ENCODE measurements at places on chromosomes 5 and 9.

DNA sequence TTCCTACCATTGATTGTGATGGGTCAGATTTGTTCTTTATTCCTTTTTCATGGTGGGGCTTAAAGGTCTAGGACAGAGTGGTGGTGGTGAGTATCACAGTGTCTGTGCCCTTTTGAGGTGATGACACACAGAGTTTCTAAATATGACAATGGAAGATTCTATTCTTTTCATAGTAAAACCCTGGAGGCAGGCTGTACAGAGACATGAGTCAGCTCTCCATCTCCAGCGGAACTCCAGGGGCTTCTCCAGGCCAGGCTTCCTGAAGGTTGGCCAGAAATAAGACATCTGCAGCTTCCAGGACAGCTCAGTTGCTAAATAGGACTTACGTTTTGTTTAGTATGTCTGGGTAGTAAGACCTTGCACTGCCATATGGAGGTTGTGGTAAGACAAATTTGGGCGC is 229.5 kb downstream of the CD180 start:
- no peak for DNase-seq

DNA sequence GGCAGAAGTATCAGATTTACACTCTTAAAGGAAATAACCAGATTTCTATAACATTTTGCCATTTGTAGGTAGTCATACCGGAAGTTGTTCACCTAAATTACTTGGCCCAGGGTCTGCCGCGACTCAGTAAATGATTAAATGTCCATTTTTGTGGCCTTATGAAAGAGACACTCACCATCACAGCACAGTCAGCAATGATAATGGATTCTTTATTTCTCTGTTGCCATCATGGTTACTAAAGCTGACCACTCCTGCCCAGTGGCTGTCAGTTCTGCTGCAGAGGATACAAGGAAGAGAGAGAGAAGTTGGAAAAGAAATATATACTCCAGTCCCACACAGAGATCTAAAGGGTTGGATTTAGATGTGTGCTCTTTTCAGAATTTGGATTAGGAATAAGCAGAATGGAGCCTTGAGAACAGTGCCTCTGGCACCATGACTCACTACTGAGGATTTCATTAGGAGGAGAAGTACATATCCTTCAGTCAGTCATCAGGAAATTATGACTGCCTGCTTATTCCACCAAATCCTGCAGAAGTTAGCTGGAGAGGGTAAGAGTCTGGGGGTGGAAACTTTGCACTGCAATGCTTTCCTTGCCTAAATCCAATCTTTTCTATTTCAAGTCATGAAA is 72.8 kb upstream of the EFNA5 start:
- DNase-seq: no peak

DNA sequence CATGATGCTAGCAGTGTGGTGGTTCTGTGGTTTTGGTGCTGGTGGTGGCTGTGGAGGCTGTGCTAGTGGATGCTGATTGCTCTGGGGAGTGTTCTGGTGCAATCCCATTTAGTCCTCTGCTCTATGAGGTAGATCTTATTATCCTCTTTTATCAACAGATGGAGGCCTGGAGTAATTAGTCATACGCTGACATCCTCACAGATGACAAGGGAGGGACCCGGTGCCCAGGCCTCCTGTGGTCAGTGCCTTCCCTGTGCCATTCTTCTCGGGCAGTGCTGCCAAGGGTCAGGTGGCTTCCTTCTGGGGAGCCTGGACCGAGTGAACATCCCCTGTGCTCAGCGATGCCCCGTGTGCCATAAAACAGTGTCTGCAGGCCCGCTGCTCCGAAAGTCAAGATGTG is 74.5 kb downstream of the COL5A1 start:
- DNase-seq: no peak

- DNase-seq: no peak
These were observed 1420.5 kb downstream of the CDH12 start for GRCh38 chr5:21432646-21433045.

DNA sequence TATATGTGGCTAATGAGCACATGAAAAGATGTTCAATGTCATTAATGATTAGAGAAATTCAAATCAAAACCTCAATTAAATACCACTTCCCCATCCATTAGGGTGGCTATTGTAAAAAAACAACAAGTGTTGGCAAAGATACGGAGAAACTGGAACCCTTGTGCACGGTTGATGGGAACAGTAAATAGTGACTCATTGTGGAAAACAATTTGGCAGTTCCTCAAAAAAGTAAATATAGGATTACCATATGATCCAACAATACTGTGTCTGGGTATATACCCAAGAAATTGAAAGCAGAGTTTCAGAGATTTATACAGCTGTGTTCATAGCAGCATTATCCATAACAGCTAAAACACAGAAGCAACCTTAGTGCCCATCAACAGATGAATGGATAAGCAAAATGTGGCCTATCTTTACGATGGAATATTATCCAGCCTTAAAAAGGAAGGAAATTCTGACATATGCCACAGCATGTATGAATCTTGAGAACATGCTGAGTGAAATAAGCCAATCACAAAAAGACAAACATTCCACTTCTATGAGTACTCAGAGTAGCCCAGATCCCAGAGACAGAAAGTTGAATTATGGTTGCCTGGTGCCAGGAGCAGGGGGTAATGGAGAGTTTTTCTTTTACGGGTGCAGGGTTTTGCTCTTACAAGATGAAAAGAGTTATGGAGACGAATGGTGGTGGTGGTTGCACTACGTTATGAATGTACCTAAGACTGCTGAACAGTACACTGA is 41.4 kb upstream of the LRRC14B start:
- DNase-seq: no peak

All from CD4-positive, alpha-beta T cell treated with Interleukin-21 for 1 hour (primary cell).